ENCODE measurements at places on chromosomes 7 and 10.

GRCh38 chr10:78803710-78804109 lies 265.1 kb upstream of the ZMIZ1 start:
- no peak for DNase-seq

GRCh38 chr10:19785366-19785765 lies 30.9 kb upstream of the PLXDC2 start:
- no peak for DNase-seq

DNA sequence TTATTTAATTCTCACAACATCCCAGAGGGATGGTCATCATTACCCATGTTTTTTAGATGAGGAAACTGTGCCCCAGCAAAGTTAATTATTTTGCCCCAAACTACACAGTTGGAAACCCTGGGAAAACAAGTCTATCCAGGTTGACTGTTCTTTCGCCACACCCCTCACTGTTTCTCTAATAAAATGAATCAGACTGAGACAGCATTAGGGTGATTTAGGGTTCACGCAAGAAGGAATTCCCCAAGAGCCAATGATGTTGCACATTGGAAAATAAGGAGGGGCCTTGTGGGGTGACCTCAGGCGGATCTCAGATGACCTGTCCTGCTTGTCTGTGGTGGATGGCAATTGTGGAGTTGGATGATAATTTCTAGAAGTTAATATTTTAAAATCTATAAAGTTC lies 135.7 kb upstream of the TBX20 start:
- DNase-seq: no peak

GRCh38 chr10:76034353-76035205 lies 603.2 kb downstream of the LRMDA start:
- DNase-seq: peak; percentile 20

DNA sequence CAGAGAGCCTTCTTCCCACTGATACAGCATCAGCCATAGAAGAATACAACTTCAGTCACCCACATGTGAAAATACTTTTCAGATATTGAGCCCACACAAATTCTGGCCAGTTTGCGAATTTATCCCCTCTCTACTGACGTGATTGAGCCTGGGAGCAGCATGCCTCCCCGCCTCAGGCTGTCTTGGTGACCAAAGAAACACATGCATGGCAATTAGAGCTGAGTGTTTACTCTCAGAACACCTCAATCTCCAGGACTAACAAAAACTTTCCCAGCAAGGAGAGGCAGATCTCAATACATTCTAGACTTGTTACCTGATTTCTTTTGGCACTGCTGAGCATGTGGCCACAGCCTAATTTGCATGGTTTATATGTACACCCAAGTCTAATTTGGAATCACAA lies 122.5 kb downstream of the TMEM26 start:
- no peak for DNase-seq

DNA sequence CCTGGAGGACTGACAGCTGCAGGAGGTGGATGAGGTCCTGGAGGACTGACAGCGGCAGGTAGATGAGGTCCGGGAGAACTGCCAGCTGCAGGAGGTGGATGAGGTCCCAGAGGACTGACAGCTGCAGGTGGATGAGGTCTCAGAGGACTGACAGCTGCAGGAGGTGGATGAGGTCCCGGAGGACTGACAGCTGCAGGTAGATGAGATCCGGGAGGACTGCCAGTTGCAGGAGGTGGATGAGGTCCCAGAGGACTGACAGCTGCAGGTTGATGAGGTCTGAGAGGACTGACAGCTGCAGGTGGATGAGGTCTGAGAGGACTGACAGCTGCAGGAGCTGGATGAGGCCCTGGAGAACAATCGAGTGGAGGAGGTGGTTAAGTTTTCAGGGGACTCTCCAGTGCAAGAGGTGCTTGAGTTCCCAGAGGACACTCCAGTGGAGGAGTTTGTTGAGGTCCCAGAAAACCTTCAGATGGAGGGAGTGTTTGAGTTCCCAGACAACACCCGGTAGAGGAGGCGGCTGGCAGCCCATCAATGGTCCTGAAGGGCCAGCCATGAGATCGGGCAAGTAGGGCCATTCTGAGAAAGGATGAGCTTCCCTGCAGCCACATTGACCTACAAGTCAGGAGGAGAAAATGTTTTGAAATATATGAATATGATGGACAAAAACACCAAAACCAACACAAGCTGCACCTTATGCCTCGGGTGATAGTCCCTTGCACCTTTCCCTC lies 4.7 kb upstream of the EIF5AL1 start:
- DNase-seq: no peak

DNA sequence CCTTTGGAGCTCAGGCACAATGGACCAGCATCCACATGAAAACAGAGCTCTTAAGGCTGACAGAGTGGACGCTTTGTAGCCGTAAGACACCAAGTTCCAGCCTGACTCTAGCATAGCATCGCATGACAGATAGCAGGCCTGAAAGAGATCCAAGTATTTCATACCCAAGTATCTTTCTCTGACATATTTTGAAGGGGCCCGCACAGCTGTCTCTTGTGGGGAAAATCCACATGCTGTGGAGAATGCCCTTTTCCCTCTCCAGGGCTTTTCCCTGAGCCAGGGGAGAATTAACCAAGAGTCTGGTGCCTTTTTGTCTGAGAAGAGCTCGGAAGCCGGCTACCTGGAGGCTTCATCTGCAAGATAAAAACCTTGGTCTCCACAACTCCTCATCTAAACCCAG lies 51.0 kb downstream of the CFAP46 start:
- no peak for DNase-seq

- no peak for DNase-seq
Measured at GRCh38 chr7:2488681-2489080, 12.5 kb upstream of the GRIFIN start.

Measured in fibroblast of skin of scalp (primary cell).